ENCODE measurements at places on chromosomes 5 and 9. TPM values are rescaled to one million over a fixed set of nuclear protein-coding genes. Genes with fewer than 3 reads are reported as not detected.
A peak's percentile ranks its signal among the peaks of the same experiment; 100 is the strongest.

Gene OBP2B
- total RNA-seq, result not detected

- no peak for DNase-seq
Measured at GRCh38 chr9:8254541-8254940, 455.0 kb upstream of the DMAC1 start.

DNA sequence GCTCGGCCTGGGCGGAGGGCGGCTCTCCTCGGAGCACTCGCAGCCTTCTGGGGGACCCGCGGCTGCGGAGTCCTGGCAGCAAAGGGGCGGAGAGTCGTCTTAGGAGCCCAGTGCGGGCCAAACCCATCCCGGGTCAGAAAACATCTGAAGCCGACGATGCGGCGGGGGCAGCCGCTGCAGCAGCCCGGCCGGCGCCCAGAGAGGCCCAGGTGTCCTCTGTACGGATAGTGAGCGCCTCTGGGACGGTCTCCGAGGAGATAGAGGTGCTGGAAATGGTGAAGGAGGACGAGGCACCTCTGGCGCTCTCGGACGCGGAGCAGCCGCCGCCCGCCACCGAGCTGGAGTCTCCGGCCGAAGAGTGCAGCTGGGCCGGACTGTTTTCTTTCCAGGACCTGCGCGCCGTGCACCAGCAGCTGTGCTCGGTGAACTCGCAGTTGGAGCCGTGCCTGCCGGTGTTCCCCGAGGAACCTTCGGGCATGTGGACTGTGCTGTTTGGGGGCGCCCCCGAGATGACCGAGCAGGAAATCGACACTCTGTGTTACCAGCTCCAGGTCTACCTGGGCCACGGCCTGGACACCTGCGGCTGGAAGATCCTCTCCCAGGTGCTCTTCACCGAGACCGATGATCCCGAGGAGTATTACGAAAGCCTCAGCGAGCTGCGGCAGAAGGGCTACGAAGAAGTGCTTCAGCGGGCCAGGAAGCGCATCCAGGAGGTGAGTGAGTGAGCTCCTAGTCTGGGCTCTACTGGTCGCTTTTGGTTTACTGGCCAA, 1.2 kb downstream of the JMY start:
- peak; percentile 85 for DNase-seq

- DNase-seq, result no peak
Measured at GRCh38 chr9:131700765-131701435, 39.0 kb downstream of the RAPGEF1 start.

All from left lung (tissue), 14 donors.